ENCODE measurements at places on chromosomes 4 and X.

- peak; percentile 62 for DNase-seq
These were observed 13.1 kb downstream of the NAT8L start for GRCh38 chr4:2071912-2072867.

- no peak for DNase-seq
These were observed 455.0 kb downstream of the STIM2 start for GRCh38 chr4:27315625-27316024.

- no peak for DNase-seq
These were observed 533 bp upstream of the SYAP1 start for GRCh38 chrX:16718824-16719333.

DNA sequence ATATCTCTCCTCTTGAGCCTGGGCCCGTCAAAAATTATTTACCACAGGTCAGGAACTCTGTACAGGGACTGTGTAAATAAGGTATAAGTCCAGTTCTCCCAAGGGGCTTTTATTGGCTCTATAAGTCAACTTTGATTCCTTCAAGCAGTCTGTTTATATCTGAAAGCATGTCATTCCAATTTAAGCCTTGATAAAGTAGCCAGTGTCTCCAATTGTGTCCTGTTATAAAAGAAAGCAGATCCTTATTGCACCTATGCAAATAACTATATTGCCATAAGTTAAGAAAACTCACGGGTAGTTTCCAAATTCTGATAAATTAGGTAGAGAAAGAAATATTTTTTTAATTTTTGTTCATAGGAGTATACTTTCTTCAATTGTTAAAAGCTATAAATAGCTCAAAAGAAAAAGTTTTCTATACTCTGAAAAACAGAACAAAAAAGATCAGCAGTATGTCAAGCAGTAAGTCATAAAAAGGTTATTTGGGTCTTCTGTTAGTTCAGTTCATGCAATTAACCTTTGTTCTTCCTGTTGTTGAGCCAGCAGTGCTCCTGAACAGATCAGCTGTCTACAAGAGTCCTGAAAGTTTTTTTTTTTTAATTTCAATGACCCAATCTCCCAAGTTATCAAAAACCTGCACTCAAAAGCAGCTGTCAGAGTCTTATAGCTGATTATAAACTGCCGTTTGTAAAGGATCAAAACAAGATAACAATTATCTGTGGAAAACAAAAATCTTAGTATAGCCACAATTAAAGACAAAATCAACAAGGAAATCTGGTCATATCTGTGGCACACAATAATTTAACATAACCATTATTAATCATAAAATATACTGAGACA, 178.4 kb upstream of the GALNT7 start:
- DNase-seq, result no peak

DNA sequence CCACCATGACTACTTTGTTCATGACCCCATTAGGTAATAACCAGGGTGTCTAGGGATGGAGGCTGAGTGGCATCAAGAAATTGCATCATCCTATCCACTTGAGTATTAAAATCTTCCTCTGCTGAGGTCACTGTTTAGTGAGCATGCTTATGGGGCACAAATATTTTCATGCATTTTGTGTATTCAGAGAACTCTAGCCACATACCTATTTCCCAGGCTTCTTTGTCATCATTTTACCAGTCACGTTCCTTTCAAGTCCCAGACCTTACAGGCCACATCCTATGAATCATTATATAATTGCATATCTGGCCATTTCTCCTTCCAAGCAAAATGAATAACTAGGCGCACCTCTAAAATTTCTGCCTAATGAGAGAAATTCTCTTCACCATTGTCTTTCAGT, 1882.9 kb upstream of the AGA start:
- DNase-seq, result no peak

- no peak for DNase-seq
These were observed 8.5 kb upstream of the SETD7 start for GRCh38 chr4:139564502-139564901.

GRCh38 chr4:139645458-139645857, 20.2 kb upstream of the MGST2 start:
- no peak for DNase-seq

DNA sequence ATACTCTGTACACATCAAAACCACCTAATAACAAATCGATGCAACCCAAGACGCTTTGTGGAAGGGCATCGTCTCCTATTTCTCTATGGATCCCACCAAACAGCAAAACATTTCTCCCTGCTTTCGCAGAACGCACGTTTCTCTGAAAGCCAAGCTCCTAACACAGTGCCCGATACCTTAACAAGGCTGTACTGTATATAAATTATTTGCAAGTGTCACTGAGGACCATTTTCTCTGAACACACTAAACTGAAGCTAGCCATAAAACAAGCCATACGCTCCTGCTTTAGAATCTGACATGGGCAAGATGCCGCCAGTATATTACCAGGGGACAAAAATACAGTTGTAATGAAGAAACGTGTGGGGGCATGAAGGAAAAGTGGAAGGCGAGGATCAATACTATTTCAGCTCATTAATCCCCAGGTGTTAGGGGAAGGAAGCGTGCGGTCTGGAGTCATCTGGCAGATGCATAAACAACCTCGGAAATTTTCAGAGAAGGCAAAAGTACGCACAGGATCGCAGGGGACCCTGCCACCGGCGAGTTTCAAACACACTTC, 703 bp downstream of the KCNIP4 start:
- DNase-seq, result no peak

DNA sequence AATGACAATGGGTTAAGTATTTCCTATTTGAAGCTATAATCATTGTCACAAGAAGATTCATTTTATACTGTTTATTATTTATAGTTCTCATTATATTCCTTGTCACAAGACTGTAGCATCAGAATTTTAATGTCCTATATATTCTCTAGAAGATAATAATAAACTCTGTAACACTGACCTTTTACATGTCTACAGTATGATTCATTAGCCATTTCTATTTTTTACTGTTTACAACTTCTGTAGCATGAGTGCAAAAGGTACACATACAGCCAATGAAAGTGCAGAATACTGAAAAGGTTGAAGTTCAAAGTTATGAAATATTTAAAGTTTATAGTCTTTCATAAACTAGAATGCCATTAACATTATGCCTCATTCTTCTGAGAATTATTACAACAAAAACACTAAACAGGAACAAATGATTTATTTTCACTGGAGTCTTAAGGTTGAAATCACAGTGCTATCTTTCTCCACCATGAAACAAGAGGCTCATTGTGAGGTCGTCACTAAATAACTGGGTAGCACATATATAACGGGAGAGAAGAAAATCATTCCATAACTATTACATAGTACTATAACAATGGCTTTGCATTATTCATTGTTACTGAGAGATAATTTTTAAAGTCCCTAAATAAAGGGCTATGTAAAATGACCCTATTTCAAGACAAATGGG, 4.9 kb downstream of the PRR32 start:
- DNase-seq, result no peak

DNA sequence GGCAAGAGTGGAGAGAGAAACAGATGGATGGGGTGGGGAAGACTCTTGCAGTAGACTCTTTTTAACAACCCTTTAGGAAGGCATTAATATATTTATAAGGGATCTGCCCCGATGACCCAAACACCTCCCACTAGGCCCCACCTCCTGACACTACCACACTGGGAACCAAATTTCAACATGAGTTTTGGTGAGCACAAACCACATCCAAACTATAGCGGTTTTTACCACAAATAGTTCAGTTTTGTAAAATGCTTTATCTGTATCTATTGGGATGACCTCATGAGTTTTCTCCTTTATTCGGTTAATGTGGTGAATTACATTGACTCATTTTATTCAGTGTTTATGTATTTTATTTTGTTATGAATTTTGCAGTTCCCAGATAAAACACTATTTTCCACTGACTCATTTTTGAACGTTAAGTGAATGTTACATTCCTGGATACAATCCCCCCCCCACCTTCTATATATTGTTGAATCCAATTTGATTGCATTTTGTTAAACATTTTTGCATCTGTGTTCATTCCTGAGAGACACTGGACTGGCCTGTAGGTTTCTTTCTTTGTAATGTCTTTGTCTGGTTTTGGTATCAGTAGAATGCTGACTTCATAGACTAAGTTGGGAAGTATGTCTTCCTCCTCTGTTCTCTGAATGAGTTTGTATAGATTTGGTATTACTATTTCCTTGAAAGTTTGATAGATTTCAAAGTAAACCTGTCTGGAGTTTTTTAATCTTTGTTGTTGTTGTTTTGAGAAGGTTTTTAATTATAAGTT, 13.9 kb upstream of the CPLX1 start:
- DNase-seq, result no peak

DNA sequence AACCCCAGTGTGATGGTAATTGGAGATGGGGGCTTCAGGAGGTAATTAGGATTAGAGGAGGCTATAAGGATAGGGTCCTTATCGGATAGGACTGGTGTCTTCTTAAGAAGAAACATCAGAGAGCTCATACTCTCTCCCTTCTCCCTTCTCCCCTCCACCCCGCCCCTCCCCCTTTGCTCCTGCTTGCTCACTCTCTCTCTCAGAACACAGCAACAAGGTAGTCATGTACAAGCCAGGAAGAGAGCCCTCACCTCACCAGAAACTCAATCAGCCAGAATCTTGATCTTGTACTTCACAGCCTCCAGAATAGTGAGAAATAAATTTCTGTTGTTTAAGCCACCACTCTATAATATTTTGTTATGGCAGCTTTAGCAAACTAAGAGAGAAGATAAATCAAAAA, 4.5 kb downstream of the DDX60L start:
- no peak for DNase-seq

DNA sequence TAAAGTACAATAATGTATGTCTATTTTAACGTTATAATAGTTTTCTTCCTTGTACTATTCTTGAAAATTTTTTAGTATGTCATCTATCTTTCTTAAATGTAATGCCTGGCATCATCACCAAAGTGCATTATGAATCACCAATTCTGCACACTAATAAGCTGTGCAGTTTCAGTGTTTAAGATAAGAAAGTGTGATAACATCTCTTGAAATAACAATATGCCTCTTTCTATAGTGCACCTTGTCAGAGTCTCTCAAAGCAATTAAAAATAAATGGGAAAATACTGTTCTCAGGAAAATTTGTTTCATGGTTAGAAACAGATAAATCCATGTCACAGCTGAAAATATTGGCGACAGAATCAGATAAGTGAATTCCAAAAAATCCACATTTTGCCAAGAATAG, 457.4 kb upstream of the PCDH10 start:
- no peak for DNase-seq

DNA sequence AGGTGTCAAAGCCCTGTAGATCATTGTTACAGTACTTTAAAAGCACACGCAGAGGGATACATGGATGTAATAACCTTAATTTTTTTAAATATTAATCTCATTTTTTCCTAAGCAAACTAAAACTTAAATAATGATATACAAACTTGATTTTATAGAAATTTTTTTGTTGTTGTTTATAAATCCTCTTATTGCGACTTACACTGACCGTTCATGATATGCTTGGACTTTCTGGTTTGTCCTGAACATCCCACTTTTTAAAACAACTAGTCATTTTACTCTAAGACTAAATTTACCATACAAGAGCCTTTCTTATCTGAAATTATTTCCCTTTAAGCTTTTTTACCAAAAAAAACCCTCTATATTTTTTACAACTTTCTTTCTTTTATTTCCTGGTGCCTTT, 2106.0 kb downstream of the PCDH7 start:
- DNase-seq, result no peak

- DNase-seq, result no peak
These were observed 4.5 kb upstream of the APELA start for GRCh38 chr4:164872481-164872880.

DNA sequence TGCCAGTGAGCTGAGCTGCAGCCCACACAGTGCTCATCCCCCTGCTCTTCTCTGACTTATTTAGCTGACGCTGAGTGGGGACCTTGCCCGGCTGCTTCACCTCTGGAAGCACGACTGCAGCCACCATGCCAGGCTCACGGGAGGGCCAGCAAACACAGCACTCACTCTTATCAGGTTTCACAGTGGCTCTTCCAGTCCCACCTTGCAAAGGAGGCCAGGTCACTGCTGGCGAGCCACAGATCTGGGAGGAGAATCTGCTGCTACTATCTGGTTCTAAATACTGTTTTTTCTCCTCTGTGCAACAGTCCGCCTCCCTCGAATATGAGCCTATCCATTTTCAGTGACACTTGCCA, 6.7 kb upstream of the SPON2 start:
- no peak for DNase-seq

DNA sequence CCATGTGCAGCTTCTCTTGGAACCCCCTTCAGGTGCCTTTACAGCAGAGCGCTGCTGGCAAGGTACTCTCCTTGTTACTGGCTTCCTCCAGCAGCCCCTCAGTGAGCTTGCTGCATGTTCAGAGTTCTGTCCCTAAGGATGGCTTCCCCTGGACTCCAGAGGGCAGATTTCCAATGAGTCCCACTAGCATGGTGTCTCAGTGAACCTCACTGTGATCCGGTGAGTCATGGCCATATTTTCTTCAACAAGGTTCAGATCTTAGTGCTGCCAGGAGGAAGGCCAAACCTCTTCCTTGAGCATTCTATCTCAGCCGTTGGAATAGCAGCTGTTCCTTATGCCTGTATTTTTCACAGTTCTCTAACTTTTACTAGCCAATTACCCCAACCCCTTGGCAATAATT, 98.8 kb downstream of the CASK start:
- no peak for DNase-seq

DNA sequence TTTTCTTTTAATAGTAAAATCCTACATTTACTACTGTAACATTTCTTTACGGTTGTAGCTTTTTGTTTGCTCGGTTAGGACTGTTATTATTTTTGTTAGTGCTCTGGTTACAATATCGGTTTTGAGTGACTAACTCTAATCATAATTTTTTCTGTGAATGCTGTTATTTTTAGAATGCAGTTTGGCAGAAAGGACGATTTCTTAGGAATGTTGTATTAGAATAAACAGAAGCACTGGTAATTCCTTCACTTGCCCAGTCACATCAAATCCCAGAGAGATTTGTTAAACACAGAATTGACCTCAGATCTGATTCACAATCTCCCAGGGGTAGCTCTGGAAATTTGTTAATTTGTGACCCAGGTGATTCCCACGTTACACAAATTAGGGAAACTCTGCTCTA, 21.7 kb downstream of the DDIT4L start:
- DNase-seq, result no peak

GRCh38 chr4:165133150-165133549, 20.5 kb upstream of the TMEM192 start:
- DNase-seq, result no peak

DNA sequence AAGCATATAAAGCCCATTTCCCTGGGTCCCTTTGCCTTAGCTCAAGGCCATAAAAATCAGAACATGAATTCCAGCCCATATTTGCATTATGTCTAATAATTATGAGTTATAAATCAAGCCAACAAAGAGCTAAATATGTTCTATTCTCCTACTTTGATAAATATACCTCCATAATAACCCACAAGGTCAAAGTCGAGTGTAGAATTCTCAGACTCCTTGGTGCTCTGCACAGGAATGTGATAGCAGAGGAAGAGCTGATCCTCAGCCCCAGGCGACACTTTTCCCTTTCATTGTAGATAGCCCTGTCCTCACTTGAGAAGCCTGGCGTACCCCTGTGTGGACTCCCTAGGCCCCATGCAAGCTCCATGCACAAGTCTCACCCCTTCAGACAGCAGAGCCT, 85.6 kb downstream of the CASP3 start:
- DNase-seq, result no peak

- no peak for DNase-seq
These were observed 167.8 kb downstream of the LDB2 start for GRCh38 chr4:16730522-16731205.

GRCh38 chr4:87052615-87053014, 117.8 kb downstream of the AFF1 start:
- DNase-seq, result no peak

Measured in NCI-H2081 (cell line).